ENCODE measurements at places on chromosomes 5 and 9.

- DNase-seq, result no peak
Measured at GRCh38 chr9:91942201-91942600, 7.8 kb downstream of the ROR2 start.

DNA sequence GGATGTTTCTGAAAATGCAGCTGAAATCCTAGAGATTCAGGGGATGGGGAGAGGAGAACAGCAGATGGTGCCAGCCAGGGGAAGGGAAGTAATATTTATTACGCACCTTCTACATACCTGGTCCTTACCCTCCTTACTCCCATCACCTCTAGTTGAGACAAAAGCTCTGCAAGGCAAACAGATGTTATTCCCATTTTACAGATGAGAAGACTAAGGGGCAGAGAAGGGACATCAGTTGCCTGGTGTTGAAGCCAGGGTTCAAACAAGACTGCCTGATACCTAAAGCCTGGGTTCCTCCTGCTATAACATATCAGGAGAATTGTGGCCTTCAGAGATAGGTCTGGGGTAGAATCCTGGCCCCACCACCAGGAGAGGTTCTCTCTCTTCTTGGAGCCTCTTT lies 7.3 kb upstream of the BOD1 start:
- no peak for DNase-seq

GRCh38 chr9:97321691-97322090 lies 14.2 kb downstream of the CCDC180 start:
- DNase-seq, result no peak

DNA sequence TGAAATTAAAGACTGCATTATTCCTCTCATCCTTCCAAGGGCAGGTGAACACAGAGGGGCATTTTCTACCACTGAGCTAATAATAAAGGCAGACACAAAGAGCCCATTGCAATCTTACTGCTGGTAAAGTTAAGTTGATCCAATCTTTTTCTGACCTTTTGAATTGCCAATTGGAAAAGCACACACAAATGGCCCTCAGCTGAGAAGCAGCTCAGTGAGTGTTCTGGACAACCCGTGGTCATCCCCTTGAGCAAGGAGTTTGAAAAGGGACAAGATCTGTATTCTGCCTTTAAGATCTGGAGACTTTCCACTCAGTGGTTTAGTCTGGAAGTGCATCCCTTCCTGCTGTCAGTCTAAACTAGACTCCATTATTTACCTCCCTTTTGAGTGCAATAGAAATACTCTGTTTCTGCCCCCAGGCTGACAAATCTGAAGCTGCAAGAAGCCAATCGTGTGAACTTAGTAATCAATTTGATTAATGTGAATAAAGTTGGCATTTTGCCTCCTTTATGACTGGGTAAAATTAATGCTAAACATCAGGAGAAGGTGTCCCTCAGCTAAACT lies 835.7 kb downstream of the MAT2B start:
- no peak for DNase-seq

DNA sequence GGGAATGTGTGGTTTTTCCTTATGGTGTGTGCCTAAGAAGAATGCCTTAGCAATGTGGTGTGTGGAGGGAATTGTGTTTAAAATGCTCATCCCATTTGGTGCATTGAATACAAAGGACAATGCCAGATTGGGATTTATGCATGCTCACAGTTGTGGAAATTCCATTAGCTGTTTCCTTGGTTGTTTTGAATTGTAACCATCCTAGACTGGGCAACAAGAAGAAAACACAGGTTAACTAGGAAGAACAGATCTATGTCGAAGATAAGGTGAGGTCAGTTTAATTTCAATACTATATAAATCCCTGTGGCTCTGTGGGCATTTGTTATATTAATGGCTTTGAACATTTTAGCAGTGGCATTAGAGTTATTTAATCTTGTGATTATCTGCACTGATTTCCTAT lies 266.8 kb downstream of the MAT2B start:
- DNase-seq, result no peak

GRCh38 chr5:139708434-139708861 lies 60.3 kb downstream of the CXXC5 start:
- DNase-seq, result no peak

- DNase-seq, result no peak
Measured at GRCh38 chr5:60541980-60542379, 158.0 kb downstream of the DEPDC1B start.

GRCh38 chr5:180463916-180464602 lies 30.1 kb upstream of the CNOT6 start:
- DNase-seq, result no peak

GRCh38 chr5:71456362-71456743 lies 902 bp downstream of the BDP1 start:
- DNase-seq, result no peak

- DNase-seq, result no peak
Measured at GRCh38 chr9:114467910-114468309, 37.4 kb downstream of the WHRN start.

DNA sequence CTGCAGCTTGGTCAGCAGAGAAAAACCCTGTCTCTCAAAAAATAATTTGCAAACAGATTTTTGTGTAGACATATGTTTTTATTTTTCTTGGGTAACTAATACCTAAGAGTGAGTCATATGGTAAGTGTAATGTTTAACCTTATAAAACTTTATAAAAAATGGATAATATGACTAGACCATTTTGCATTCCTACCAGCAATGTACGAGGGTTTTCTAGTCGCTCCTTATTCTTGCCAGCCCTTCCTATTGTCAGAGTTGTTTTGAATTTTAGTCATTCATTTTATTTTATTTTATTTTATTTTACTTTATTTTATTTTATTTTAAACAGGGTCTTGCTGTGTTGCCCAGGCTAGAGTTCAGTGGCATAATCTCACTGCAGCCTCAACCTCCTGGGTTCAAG lies 37.8 kb downstream of the RABGAP1 start:
- DNase-seq, result no peak

GRCh38 chr5:150043657-150044328 lies 42.6 kb downstream of the CSF1R start:
- no peak for DNase-seq

- DNase-seq, result no peak
Measured at GRCh38 chr9:134935056-134935640, 17.4 kb upstream of the FCN1 start.

GRCh38 chr5:35458824-35459207 lies 158.8 kb upstream of the SPEF2 start:
- DNase-seq, result no peak

DNA sequence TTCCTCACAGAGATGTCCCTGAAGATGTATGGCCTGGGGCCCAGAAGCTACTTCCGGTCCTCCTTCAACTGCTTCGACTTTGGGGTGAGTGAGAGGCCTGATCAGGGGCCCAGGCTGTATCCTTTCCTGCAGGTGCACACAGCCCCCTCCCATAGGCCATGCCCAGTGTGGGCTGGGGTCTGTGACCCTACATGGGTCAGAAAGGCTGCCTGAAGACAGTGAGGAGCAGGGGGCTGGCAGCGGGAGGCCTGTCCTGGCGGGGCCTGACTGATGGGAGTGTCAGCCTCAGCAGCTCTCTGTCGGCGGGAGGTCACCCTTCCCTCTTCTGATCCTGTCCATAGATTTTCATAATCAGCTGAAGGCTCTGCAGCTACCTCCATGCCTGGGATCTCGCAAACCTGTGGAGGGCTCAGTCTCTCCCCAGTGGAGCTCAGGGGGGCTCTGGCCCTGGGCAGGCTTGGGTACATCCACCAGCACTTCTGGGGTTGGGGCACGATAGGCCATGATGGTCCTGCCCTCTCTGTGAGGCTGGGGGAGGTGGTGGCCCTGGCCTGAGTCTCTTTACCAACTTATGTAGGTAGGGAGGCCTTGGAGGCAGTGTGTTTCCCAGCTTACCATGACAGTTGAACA lies 98.5 kb downstream of the CACNA1B start:
- no peak for DNase-seq

- no peak for DNase-seq
Measured at GRCh38 chr5:38237681-38238080, 20.7 kb upstream of the EGFLAM start.

DNA sequence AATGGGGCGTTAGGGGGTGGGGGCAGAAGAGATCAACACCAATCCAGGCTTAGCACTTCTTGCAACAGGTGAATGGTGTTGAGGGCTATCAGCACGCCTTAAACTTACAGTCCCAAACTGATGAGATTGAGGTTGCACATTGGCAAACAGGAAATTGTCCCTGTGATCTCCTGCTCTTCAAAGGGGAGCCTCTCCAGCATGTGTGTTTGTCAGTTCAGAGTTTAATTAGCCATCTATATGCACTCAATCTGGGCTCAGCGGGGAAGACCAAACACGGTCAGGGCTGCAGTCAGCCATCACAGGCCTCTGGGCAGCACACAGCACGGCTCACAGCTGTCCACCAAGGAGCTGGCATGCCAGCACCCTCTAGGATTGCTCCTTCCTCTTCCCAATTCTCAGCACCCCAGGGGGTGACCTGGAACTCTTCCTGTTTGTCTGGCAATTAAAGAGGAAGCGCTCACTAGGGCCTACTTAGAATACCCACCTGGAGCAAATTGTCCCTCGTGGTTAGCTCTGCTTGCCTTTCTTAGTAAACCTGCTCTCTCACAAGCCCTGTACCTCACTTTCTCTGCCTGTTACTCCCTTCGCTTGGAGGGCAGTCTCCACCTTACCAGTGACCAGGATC lies 217.4 kb downstream of the SLIT3 start:
- no peak for DNase-seq

- no peak for DNase-seq
Measured at GRCh38 chr5:88094403-88094802, 174.2 kb downstream of the TMEM161B start.

DNA sequence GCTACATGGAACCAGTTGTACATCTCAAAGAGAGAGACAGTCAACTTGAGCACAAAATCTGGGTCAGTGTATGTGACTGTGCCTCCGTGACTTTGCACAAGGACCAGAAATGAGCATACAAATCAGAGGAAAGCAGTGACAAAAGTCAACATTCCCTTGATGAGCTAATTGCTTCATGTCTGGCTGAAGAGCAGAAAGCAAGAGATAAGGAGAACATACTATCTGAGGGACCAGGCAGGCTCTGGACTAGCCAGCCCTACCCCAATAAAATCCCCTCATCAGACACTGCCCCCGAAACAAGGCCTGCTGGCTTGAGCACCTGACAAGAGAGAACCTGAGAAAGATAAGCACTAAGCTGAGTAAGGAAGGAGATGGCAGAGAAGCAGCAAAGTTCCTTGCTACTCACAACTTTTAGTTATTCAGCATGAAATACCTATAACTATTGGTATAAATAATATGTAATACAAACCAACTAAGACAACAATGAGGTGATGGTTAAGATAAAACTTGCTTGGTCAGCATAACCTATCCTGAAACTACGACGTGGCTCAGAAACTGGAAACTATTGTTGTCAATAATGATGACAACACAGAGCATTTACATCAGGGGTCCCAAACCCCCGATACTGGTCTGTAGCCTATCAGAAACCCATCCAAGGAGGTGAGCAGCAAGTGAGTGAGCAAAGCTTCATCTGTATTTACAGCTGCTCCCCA lies 9.5 kb downstream of the SIL1 start:
- no peak for DNase-seq

- DNase-seq, result no peak
Measured at GRCh38 chr5:59863777-59864176, 29.7 kb downstream of the PDE4D start.

DNA sequence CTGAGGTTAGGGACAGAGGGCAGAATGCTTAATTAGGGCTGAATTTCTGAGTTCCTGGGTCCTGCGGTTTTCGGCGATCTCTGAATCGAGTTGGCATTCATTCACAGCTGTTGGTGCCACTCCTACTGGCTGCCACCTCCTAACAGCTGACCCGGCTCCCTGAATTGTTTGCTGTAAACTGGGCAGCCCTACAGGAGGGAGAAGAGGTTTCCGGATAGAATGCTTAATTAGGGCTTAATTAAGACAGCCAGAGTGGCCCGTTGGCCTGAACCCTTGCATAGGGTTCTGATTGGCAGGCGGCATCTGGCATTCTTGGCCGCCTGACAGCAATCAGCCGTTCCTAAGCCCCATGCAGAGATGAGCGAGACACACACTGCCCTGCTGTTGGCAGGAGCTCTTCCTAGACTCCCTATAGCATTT lies 25.7 kb downstream of the FRMPD1 start:
- DNase-seq, result no peak

GRCh38 chr5:170681013-170681433 lies 102.5 kb upstream of the GABRP start:
- no peak for DNase-seq

DNA sequence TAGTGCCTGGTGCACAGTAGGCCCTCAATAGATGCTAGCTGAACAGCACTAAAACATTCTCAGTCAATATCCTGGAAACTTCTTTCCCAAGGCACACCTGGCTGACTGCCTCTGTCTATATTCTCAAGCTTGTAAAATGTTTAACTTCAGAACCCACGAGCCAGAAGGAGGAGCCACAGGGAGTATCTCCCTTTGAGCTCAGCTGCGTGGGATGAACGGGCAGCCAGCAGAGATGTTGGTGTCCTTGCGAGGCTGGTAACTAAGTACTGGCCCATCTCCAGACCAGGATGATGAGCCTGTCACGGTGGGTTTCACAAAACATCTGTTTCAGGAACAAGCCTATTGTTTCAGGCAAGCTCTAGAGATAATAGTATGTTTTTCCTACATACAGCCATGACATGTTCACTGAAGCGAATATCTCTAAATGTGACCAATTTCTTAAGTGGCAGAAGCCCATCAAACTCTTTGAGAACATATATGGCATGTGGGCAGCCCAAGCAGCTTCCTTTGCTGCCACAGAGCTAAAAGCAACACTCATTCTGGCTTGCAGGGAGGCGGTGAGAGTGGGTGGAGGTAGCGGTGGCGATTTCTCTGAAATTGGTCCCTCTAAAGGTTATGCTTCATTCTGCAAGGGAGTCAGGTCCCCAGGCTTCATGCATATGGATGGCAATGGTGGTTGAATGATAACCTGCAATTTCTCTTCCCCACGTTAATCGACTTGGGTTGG lies 206.2 kb downstream of the TTLL11 start:
- DNase-seq, result no peak

- no peak for DNase-seq
Measured at GRCh38 chr9:16039218-16039987, 486.6 kb downstream of the CCDC171 start.

DNA sequence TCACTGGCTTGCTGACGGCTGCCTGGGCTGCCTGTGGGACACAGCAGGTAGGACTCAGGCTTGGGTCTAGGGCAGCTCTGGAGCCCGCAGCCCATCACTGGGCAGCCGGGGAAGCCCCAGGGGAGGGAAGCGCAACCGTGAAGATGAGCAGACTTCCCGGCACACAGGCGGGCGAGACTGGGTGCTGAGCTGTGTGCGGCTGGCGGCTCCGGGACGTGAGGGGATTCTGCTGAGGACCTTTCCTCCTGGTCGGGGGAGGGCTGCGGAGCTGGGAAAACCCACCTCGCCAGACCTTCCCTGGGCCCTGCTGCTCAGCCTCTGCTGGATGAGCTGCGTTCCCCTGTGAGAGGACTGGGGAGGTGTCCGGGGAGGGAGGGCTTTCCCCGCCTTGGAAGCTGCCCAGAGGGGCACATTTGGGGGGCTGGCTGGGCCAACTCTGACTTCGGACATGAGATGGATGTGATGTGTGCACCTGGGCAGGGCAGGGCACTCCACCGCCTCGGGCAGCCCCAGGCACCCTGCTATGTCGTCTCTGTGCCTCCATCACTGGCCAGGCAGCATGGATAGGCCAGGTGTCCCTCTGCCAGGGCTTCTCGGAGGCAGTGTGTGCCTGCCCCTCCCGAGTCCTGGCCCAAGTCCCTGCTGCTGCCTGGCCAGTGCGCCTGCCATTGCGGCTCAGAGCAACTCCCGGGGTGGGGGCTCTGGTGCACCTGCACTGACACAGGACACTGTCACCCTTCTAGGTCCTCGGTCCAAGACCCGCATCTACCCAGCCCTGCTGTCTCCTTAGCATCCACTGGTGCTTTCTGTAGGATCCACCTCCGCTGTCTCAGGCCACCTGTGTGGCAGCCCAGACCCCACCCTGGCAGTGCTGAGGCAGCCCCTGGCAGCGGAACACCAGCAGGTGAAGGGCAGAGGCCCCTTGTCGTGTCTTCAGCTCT lies 66.4 kb downstream of the COL5A1 start:
- DNase-seq, result no peak
